ENCODE measurements at places on chromosomes 1 and 21.

DNA sequence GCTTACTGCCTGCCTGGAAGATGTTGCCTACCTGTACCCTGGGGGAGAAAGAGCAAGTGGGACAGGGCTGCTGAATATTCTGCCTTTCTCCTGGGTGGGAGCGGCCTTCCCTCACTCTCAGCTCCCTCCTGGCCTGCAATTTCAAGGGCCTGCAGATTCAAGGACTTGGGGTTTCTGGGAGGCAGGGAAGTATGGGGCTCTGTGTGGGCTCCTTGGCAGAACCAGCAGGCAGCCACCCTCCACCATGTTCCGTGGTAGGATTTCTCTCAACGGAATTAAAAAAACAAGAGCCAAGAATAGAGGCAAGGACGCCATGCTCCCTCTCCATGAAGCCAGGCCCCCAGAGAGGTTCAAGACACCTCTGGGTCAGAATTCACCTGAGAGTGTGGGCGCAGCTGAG, 127.7 kb downstream of the NAV1 start:
- DNase-seq = no peak

DNA sequence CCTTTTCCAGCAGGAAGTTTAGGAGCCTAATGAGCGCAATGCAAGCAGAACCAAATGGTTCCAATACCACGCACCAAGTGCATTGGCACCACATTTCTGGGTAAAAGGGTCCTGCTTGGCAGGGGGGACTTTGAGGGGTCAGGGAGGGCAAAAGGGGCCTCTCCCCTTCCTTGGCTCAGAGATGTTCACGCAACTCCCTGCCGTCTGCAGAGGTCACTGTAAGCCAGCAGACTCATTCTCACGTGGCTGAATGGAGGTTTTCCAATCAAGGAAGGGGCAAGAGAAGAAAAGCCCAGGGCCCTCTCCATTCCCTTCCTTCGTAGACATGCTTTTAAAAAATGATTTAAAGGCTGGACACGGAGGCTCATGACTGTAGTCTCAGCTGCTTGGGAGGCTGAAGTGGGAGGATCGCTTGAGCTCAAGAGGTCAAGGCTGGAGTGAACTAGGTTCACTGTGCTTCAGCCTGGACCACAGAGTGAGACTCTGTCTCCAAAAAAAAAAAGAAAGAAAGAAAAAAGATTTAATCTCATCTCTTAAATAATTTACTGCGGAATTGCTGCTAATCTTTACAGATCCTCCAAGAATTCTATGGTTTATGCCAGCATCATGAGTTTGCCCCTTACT, 80.3 kb downstream of the RUNX3 start:
- DNase-seq = no peak

GRCh38 chr1:223844787-223845036, 1.0 kb downstream of the TP53BP2 start:
- DNase-seq = no peak

- peak; percentile 10 for DNase-seq
These were observed at the start of gene RAVER2 for GRCh38 chr1:64744492-64745180. Gene RAVER2, plus strand, starts transcription at chr1:64745075. Its CDS starts 98 bp downstream, at chr1:64745173.

DNA sequence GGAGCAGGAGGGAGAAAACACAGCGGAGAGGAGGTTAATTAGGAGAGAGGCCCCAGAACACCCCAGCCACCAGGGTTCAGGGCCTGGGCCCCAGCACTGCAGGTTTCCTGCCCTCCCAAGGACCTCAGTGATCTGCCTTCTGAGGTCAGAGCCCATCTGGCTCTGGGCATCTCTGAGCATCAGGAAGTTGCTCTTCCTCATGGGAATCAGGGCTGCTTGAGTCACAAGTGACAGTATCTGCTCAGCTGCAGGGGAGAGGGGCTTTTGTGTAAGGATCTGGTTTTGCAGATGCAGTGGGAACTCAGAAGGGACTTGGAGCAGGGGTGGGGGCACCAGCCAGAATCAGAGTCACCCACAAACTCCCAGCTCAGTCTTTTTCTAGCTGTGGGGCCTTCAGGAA, 472.1 kb downstream of the PTPRU start:
- no peak for DNase-seq

- no peak for DNase-seq
These were observed 1.0 kb downstream of the GALNT2 start for GRCh38 chr1:230067871-230068620.
